ENCODE measurements at places on chromosomes 7 and 10.
A peak's percentile ranks its signal among the peaks of the same experiment; 100 is the strongest.

DNA sequence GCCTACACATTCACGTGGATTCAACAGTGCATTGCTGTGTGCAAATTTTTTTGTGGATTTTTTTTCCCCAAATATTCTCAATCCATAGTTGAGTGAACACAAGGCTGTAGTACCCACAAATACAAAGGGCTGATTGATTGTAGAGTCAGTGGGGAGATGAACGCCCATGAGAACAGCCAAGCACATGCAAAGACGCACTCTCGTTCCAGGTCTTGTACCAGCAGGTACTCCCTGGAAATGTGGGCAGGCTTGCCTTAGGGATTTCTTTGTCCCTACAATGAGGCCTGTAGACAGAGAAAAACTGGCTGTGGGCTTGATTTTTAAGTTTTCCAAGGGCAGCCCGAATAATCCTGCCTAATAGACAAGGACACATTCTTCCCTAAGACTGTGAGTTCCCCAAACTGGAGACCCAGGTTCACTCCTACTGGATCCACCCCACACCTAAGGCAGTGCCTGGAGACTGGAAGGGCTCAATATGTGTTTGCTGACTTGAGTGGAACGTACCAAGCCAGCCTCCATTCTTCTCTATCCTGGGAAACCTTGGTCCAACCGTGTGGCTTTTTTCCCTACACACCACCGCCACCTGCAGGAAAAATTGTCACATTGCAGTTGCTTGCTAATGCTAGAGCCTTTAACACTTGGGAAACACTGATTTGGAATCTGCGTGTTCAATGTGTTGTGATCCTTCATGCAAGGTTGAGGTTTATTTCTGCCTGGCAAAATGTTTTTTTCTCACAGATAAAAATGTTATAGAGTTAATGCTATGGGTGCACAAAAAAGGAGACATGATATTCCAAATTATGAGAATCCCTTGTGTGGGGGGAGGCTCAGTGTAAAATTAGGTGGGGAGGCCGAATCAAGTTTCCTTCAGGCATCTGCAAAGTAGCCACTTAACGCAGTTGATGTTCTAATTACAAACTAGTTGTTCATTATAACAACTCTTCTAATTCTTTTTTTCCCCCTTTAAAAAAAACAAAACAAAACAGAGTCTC, 49.3 kb downstream of the PPP1R17 start:
- DNase-seq: peak; percentile 68

- DNase-seq: no peak
Measured at GRCh38 chr7:24907311-24907886, 72.6 kb downstream of the OSBPL3 start.

GRCh38 chr10:47060993-47061500, 149.8 kb downstream of the PTPN20 start:
- no peak for DNase-seq

DNA sequence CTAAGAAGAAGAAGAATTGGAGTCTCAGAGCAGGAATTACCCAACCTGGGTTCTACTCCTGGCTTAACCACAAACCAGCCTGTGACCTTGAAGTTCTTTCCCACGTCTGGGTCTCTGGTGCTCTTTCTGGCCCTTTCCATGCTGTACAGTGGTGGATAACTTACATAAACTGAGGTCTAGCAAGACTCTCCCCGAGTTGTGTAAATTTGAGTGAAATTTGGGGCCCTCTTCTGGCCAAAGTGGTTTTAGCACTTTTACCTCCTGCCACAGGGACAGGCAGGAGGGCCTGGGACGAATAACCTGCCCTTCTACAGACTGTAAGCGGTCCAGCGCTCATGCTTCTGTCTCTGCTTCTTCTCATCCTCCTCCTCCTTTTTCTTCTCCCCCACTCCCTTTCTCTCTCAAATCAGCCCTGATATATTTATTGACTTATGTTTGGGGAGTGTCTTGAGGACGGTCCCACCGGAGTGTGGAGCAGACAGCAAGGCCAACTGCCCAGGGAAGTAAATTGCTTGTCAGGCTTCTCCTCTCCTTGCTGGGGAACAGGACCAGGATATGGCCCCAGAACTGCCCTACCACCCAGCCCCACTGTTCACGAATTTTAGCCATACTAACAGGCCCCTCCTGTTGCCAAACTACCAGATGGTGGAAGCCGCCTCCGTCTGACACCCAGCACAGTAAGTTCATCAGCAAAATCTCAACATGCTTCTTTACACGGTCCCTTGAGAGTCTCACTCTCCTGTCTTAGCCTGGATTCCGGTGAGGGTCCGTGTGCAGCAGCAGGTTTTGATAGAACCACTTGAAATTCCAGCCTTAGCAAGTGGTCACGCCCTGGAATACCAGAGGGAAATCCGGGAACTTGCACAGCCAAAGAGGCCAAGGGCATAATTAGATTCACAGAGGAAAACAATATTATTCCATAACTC, 4.0 kb upstream of the SH3PXD2A start:
- peak; percentile 80 for DNase-seq
